ENCODE measurements at places on chromosomes 6 and 20.

GRCh38 chr20:21273755-21274386, 29.3 kb upstream of the XRN2 start:
- no peak for DNase-seq

- no peak for DNase-seq
These were observed 44.6 kb upstream of the SLC23A2 start for GRCh38 chr20:5045906-5046305.

DNA sequence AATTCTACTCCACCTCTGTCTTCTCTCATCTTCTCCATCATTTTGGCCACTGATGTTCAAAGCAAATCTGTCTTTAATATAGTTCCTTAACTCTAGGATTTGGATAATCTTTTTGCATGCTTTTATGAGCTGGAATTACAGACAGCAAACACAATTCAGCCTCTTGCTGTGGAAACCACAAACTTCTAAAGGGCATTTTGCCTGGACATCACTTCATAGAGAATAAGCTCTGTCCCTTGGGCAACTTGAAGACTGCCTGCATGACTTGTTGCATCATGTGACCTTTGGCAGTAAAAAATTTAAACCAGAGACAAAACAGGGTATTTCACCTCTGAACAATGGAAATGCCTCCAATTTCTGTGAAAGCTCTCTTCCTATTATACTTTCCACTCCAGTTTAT, 74.1 kb upstream of the HDDC2 start:
- no peak for DNase-seq

- DNase-seq = no peak
These were observed 621.9 kb downstream of the GRIK2 start for GRCh38 chr6:102015431-102015830.
